Activated CD8-positive, alpha-beta T cell treated with anti-CD3 and anti-CD28 coated beads, Interleukin-2, amount 10 ng/mL, durations not matched to agents 7 days and 5 days (primary cell): ENCODE measurements at places on chromosomes 5 and 9. TPM values are rescaled to one million over a fixed set of nuclear protein-coding genes. Genes with fewer than 3 reads are reported as not detected.

SEC16A gene
- total RNA-seq, result 89.2 TPM

DNA sequence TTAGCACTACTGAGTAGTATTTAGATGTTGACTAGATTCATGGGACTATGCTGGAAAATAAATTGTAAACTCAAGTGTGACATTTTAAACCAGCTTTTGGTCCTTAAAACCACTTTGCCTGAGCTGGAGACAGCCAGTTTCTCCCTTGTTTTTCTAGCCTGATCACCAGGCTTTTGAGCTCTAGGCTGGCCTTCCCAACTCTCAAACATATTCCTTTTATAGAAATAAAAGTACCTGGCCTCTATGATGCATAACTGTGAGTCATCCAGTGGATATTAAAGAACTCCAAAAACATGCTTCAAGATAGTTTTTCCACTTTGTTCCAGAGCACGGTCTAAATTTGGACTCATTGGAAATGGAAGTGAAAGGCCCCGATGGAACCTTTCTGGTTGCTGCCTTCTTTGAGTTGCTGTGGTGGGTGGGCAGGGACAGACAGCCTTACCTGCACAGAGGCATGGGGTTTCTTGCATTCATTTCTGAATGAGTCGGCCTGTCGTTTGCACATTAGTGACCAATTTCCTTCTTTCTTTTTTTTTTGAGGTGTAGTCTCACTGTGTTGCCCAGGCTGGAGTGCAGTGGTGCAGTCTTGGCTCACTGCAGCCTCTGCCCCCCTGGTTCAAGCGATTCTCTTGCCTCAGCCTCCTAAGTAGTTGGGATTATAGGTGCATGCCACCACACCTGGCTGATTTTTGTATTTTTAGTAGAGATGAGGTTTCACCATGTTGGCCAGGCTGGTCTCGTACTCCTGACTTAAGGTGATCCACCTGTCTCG lies 43.1 kb downstream of the TRIO start:
- no peak for DNase-seq

- no peak for DNase-seq
These were observed 62.7 kb downstream of the CDKL3 start for GRCh38 chr5:134304306-134304705.

- no peak for DNase-seq
These were observed 206.6 kb upstream of the RASA1 start for GRCh38 chr5:87061046-87061445.

GRCh38 chr5:130321931-130322330 lies 417.7 kb downstream of the CHSY3 start:
- DNase-seq, result no peak

DNA sequence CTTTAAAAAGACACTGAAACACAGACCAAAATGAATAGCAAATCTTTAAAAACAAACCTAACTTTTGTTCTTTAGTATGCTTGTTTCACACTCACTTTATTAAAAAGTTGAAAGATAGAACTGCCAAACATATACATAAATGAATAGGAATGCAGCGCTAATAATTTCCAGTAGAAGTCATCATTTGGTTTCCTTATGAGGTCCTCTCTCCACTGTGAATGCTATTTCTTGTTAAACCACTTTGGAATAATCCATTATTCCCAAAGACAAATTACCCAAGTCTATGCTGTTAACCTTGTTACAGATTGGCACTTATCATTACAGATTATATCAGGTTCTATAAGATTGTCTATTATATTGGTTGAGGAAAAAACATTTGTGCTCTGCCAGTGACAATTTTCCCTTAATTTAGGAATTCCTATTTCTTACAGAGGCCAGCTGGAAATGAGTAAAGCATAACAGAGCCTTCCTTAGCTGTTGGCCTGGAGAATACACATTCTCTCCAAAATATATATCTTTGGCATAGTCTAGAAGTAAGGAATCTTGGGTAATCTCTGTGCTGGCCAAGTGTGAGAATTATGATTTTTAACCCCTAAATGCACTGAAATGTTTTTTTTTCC lies 29.3 kb upstream of the MINAR2 start:
- DNase-seq, result no peak

- no peak for DNase-seq
These were observed 89.3 kb upstream of the DMRT1 start for GRCh38 chr9:752201-752600.
